ENCODE measurements at places on chromosomes 16 and 17.

DNA sequence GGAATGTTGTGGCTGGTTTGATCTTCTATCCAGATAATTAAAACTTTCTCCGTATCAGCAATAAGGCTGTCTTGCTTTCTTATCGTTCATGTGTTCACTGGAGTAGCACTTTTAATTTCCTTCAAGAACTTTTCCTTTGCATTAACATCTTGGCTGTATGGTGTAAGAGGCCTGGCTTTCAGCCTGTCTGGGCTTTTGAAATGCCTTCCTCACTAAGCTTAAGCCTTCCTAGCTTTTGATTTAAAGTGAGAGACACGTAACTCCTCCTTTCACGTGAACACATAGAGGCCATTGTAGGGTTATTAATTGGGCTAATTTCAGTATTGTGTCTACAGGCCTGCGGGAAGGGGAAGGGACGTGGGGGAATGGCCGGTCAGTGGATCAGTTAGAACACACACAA lies 42.9 kb downstream of the MSI2 start:
- DNase-seq, result no peak

- DNase-seq, result no peak
Observed at GRCh38 chr16:88320947-88321634, 61.7 kb upstream of the ZNF469 start.

DNA sequence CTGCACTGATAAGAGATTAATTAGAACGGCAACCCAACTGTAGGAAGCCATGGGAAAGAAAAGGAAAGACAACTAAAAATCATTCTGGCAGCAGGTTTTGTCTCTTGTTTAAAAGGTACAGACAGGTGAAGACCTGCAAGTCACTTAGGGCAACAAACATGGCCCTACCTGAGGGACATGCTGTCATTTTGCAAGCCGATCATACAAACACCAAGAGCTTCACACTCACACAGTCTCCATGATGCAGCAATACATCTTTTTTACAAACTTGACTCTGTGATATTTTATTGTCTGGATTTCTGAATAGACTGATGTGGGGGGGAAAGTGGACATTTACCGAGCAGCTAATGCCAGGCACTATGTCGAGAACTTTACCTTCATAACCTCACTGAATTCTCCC lies 101.8 kb downstream of the PARN start:
- no peak for DNase-seq

DNA sequence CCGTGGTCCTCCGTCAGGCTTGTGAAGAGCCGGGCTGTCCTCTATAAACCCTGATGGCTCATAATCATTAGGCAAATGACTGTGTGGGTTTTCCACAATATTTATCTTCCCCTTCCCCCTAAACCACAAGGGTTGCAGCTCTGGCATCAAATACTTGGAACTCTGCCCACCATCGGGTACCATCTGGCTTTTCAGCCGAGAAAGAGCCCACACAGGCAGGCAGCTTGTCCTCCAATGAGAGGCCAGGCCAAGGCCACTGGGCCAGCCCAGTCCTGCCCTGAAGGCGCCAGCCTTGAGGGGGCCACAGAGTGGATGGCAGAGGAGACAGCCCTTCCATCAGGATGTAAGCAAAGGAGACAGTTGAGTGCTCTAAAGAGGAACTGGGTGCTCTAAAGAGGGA lies 31.8 kb upstream of the NAT9 start:
- DNase-seq, result no peak

DNA sequence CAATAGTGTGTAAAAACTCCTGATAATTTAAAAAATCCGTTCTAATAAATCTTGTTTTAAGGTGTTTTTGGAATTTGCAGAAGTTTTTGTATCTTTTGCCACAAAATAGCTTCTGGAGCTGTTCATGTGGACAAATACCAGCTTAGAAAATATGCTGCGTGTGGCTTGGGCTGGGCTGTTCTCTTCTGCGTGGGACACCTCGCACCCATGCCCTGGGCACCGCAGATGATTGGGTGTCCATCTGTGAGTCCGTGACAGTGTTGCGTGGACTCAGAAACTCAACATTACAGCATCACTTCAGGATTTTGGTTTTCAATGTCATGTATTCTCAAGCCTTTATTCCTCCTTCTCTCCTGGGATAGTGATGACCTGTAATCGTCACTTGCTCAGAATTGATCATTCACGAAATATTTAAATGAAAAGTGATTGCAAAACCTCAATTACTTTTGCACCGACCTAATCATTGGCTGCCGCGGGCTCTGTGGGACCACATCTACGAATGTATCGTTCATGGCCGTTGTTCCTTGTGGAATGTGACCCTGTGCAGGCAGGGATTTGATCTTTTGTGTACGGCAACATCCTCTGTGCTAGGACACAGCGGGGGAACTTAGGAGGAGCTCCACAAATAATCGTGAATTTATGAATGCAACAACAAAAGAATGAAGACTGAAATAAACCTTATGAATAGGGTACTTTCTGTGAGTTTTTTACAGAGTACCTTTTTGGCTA lies 210.3 kb upstream of the FOXF1 start:
- no peak for DNase-seq

- no peak for DNase-seq
Observed at GRCh38 chr16:72125635-72126428, 32.2 kb downstream of the DHX38 start.

- DNase-seq, result no peak
Observed at GRCh38 chr17:83109793-83110645, 30.6 kb downstream of the METRNL start.

DNA sequence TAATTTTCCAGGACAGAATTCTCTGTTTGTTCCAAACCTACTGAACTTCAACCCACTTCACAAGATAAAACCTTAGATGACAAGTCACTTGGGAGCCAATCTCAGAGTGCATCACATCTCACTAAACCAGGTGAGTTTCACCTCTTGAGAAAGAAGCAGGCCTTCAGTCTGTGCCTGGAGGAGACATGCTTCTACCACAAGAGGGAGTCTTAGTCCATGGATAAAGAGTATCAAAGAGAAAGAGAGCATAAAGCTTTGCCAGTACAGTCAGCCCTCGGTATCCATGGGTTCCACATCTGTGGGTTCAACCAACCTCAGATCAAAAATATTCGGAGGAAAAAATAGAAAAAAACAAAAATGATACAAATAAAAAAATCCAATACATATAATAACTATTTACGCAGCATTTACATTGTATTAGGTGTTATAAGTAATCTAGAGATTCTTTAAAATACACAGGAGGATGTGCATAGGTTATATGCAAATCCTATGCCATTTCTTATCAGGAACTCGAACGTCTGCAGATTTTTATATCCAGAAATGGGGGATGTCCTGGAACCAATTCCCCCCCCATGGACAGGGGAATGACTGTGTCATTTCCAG lies 37.7 kb downstream of the DUSP14 start:
- no peak for DNase-seq

- no peak for DNase-seq
Observed at GRCh38 chr16:7227229-7227721, 105.4 kb upstream of the RBFOX1 start.

GRCh38 chr17:75075597-75076336 lies 12.0 kb upstream of the SLC16A5 start:
- no peak for DNase-seq

DNA sequence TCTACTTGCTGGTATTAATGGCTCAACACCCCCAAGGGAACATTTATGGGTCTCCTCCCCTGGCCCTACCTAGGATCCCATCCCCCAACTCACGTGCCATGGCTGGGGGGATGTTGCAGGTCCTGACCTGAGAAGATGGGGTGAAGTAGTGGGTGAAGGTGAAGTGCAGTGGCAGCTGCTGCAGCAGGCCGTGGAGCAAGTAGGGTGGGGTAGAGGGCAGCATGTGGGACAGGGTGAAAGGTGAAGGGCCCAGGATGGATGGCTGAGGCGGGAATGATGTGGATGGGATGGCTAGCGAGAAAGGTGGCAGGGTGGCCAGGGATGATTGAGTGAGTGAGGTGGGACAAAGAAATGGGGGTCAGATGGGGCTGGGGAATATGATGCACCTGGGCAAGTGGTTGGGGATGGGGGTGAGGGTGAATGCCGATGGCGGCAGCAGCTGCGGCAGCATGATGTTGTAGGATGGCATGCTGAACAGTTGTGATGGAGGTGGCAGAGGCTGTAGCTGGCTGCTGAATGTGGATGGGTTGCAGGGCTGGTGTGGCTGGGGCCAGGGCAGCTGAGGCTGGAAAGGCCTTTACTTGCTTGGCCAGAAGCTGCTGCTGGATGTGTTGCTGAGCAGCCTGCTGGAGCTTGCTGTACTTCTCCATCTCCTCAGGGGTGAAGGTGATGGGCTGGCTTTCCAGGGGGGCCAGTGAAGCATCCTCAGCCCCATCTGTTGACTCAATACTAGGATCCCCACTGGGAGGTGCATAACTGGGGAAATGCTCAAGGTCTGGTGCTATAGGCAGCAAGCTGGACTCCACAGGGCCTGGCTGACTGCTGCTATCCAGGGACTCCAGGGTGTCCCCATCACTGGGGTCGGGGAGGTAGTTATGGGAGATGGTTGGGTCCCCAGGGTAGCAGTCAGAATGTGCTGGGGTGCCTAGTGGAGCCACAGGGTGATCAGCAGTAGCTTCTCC lies 8.3 kb upstream of the ITGA2B start:
- DNase-seq, result no peak
